ENCODE measurements at places on chromosomes 5 and 9. TPM values are rescaled to one million over a fixed set of nuclear protein-coding genes. Genes with fewer than 3 reads are reported as not detected.

Gene TMC1
- total RNA-seq = not detected

DNA sequence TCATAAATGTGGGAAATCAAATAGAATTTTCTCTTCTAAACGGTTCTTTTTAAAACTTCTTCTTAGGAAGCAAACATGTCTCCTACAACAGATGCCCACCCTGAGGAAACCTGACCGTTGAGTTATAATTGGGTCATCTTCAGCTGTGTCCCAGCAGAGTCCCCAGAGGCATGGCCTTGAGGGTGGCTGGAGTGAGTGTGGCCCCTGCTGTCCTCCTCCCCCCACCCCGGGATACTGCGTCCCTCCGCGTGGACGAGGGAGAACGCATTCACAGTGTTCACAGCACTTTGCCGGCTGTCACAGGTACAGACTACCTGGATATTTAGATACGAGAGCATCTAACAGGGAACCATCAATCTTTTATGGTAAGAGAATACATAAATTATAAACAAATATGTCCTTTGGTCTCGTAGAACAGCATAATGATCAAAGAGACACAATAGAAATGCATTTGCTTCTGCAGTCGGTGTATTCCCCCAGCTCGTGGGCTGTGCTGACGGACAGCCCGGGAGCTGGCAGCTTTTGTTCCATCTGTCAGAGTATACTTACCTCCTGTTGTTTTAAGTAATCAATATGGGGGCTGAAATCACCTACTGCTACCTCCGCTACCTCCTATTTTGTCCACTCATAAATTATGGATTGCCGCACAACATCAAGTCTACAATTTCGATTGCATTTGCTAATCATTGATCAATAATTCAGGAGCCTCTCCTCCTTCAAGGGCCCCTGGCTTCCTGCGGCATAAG lies 214.7 kb downstream of the IRX2 start:
- H3K36me3 ChIP-seq = no peaks in the 10 kb centered on the region
- no peak for DNase-seq
- H3K27ac ChIP-seq = no peak overlapping the region
- H3K4me1 ChIP-seq = no peaks in the 10 kb centered on the region

DNA sequence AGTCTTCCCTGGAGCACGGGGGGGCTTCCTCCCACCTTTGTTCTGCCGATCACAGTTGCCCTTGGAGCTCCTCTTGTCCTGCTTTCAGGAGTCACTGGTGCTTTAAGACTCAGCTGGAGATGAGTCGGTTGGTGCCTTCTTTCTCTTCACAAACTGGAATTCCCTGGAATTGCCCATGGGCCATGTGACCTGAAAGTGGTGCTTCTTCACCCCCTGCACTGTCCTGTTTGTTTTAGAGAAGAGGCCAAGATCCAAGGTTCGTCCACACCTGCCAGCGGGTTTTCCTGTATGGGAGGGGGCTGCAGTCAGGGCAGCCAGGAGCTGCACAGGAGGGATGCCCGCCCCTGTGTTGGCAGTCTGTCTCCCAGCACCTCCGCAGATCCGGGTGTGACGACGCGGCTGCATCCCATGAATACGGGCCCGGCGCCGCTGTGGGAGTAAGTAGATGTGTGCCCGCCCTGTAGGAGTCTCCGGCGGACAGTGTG lies 9.5 kb upstream of the MRPS2 start:
- DNase-seq = no peak
- no peak overlapping the region for H3K4me3 ChIP-seq
- no peaks in the 10 kb centered on the region for H3K4me1 ChIP-seq

- no peaks in the 10 kb centered on the region for H3K36me3 ChIP-seq
- H3K27ac ChIP-seq = no peak overlapping the region
- no peak overlapping the region for H3K4me3 ChIP-seq
- no peaks in the 10 kb centered on the region for H3K27me3 ChIP-seq
- no peak for DNase-seq
- H3K4me1 ChIP-seq = no peaks in the 10 kb centered on the region
These were observed 217.5 kb downstream of the MAN2A1 start for GRCh38 chr5:109907189-109907588.

All from adrenal gland (tissue), 19 donors.